HAP-1 (cell line): ENCODE measurements at places on chromosomes 1 and 21.

DNA sequence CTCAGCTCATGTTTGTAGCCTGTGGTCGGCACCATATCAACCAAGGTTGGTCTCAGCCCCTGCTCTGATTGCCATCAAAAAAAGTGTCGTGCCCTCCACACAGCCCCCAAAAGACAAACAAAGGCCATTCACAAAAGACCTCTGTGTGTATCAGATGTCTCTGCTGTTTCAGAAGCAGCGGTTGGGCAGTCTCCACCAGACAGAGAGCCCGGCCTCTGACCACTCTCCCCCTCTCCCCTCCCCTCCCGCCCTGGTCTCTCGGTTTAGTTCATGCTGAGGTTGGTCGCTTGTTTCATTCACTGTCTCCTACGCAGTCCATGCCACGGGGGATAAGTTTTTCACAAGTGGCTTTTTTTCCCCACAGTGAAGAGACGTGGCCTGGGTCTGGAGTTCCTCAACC, 27.1 kb downstream of the ACTA1 start:
- no peak for DNase-seq

DNA sequence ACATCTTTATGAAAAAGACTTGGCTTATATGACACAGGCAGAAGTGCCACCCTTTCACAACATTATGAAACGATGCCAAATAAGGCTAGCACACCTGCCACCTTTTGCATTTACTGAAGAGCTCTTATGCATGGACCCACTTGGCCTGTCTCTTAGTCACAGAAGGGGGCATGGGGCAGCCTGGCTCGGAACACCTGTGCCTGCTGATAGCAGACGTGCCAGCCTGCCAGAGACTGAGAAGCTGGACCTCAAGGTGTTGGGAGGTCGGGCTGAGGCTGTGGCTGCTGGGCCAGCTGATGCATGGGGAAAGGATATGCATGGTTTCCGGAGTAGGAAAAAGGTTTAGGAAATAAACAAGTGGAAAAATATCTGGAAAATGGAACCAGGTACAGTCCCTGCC, 21.5 kb downstream of the RCAN1 start:
- DNase-seq: no peak

DNA sequence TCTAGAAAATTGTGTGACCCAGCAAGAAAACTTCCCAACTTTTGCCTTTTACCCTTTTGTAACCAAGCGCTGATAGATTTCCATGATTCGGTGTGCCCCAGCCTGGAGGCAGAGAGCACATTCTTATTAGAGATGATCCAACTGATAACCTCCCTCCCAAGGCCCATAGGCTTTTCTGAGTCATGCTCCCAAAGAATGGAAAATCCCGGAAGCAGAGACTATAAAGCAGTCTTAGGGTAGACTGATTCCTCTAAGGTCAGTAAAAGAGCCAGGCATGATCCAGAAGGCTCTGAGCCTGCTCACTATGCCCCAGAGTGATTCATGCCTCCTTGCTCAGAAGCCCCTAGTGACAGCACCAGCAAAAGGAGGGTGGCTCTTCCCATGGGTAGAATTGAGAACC, 4.3 kb downstream of the CAMK1G start:
- no peak for DNase-seq

- no peak for DNase-seq
These were observed 68.4 kb upstream of the GPR88 start for GRCh38 chr1:100469578-100469977.
